ENCODE measurements at places on chromosomes 3 and 15.
A peak's percentile ranks its signal among the peaks of the same experiment; 100 is the strongest.

GRCh38 chr15:73142802-73143762 lies 90.8 kb downstream of the NEO1 start:
- no peak for DNase-seq

DNA sequence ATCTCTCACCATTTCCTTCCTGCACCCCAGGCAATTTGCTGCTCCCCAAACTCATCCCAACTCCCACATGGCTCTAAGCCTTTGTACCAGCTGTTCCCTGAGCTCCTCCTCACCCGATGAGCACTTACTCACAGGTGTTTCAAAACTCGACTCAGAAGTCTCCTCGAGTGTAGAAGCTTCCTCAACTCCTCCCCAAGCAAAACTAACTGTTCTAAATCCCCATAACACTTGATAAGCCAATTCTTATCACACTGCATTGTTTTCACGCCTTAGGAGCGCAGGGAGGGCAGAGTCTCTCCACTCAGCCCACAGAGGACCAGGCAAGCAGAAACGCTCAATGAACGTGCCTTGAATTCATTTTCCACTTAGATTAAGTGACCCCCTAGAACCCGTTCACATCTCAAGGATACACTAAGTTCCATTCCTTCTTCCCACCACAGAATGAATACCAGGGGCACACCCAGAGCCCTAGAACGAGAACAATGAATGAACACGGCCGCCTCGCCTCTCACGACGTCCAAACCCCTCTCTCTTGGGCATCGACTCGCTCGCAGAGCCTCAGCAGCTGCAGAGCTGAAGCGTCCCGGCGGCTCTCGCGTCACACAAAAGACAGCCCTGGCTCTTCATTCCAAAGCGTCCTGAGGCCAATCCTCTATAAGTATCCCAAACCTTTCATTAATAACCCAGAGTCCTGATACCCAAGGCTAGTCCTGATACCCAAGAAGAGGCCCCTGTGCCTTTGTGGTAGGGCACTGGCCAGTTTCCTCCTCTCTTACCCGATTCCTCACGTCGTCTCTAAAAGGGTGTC lies 1.1 kb downstream of the RAF1 start:
- DNase-seq = peak; percentile 50

GRCh38 chr15:31339558-31339895 lies 12.9 kb downstream of the KLF13 start:
- no peak for DNase-seq

DNA sequence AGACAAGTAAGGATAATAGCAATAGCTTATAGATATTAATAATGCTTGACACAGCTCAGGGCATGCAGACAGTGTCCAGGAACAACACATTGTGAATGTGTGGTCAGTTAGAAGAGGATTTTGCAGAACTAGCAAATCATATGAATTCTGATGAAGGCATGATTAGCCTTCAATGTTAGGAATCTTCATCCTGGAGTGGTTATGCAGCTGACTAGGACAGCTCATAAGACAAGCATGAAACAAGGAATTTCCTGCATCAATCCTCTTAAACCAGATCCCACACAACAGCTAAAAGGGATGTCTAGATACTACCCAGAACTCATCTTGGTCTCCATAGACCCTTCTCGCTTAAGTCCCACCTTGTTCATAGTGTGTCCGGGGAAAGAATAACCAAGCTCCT lies 499.0 kb upstream of the ATP11B start:
- DNase-seq = no peak

DNA sequence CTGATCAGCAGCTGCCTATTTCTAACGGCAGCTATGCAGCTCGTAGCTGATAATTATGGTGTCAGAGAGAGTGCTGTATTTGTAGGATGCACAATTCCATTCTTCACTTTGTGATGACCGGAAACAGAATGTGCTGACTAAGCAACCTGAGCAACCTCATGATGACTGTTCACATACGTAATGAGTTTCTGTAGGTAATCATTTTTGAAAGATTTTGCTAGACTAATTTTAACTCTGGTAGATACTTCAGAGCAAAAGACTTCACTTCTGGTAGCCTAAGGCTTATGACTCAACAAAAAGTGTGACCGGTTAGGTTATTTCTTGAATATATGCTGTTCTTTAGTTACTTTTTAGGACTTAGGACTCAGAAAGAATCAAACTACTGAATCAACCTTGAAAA lies 567.7 kb downstream of the NAALADL2 start:
- no peak for DNase-seq

DNA sequence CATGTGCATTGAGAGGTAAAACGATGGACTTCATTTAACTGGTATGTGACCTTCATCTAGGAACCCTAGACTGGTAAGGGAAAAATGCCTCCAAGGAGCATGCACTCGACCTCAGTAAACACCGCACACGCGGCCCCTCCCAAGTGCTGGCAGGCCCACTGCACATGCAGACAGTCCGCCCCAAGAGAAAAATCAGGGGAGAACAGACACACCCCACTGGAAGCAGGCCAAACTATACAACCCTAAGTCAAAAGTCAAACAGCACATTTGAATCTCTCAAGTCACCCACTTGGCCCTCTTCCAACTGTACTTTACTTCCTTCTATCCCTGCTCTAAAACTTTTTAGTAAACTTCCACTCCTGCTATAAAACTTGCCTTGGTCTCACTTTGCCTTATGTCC lies 250.1 kb upstream of the HES1 start:
- no peak for DNase-seq

DNA sequence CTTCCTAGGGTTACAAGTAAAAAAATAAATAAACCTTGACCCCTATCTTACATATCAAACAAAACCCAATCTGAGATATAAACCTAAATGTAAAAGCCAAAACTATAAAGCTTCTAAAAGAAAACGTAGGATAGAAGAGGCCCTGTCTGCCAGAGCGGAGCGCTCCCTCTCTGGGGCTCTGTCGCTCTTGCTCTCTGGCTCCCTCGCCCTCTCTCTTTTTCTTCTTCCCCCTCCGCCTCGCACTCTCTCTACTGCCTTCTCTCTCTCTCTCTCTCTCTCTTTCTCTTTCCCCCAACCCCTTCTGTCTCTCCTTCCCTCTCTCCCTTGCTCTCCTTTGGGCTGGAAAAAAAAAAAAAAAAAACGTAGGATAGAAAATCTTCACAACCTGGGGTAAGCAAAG lies 21.6 kb downstream of the RYK start:
- DNase-seq = no peak

DNA sequence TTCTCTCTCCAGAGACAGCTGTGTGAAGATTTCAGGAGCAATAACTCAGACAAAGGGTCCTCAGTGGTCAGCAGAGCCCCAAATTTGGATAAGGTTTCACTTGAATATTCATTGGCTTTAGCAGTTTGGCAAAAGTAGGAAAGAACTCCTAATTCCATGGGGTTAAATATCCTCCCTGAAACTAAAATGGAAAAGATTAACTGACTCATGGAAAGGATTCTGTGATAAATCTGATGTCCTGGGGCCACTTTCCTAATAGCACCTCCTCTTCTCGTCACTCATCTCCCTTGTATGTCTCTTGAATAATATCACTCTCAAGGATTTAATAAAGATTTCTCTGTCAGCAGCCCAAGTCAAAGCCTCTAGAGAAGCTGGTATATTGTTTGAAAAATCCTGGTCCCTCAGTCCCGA lies 33.3 kb upstream of the TBC1D23 start:
- DNase-seq = no peak

DNA sequence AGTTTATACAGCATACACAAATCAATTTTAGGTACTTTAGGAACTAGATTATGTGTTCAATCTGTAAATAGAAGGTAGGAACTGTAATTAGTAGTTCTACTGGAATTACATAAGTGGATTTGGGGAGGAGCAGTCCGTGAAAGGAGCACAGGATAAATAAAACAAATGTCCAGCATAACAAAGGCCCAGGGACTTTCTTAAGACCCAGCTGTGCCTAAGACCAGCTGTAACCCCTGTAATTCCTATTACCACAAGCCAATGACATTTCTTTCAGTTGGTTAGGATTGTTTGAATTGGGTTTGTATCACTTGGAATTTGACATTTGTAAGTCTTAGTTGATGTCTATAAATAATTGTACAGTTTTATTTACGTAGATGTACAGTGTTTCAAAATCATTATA lies 4.8 kb upstream of the ZBTB20 start:
- DNase-seq = no peak

GRCh38 chr3:190579514-190580137 lies 65.7 kb downstream of the IL1RAP start:
- DNase-seq = no peak

- no peak for DNase-seq
Observed at GRCh38 chr3:127077505-127078064, 94.7 kb downstream of the PLXNA1 start.

DNA sequence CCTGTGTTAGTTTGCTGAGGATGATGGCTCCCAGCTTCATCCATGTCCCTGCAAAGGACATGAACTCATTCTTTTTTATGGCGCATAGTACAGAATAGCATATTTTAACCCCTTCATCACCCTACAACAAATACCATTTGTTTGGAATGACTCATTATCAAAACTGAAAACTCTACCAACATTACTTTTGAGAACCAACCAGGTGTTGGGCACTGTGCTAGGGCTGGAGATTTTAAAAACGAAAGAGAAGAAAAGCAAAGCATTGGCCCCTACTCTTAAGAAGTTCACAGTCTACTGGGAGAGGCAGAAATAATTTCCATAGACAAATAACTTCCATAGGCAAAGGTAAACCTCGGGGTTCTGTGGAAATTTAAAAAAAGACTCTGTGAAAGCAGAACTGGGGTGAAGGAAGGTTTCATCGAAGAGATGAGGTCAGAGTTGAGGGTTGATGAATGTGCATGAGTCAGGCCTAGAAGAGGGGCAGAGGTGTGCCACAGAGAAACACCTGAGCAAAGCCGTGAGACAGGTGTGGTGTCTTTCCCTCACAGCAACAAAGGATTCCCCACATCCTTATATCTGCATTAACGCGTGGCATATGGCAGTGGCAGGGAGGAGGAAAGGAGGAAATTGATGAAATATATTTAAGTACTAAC lies 51.0 kb downstream of the MCF2L2 start:
- DNase-seq = no peak

- peak; percentile 15 for DNase-seq
Observed at GRCh38 chr3:45567730-45568172, 26.8 kb upstream of the LIMD1 start.

- DNase-seq = peak; percentile 14
Observed at GRCh38 chr3:143897576-143898295, 49.5 kb upstream of the SLC9A9 start.

- no peak for DNase-seq
Observed at GRCh38 chr3:45870099-45870498, 16.2 kb upstream of the CCR9 start.

DNA sequence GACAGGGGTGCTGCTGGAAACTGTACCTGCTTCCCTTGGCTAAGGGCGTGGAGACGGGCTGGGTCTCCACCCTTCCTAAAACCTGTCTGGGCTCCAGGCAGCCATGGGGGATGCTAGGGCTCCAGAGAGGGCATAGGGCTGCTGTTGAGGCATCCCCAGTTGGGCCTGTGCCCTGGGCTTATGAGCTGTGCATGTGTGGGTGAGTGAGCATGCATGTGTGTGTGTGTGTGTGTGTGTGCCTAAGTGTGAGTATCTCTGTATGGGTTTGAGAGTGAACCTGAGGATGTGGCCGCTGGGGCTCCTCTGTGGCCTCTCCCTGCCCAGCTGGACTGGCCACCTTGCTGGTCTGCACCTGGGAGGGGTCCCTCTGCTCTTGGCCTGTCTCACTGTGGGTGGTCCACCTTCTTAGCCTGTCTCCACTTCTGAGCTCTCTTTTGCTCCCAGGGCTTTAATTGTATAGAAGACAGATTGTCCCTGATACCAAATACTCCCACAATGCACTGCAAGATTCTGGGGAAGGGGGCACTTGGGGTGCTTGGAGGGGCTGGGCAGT lies 11.9 kb upstream of the TMEM115 start:
- no peak for DNase-seq

GRCh38 chr3:16253601-16254000 lies 11.1 kb downstream of the DPH3 start:
- peak; percentile 23 for DNase-seq

GRCh38 chr15:98889930-98890695 lies 117.5 kb downstream of the PGPEP1L start:
- DNase-seq = no peak

- peak; percentile 59 for DNase-seq
Observed at GRCh38 chr3:108406661-108407206, 103.7 kb downstream of the MYH15 start.

DNA sequence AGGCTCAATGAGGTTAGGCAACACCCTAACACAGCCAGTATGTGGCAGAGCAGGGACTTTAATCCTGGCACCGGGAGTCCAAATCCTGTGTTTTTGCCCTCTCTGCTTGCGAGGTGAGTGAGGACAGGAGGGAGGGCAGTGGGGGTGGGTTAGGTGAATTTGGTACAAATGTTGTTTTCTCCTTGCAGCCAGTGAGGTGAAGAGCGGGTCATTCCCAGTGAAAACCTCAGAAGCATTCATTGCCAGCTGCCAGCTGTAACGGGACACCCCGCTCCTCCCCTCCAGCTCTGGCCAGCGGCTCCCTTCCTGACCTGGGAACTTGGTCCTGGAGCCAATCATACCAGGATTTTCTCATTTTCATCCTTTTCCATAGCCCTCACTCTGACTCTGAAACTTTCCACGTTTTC lies 45.7 kb upstream of the RAB6B start:
- peak; percentile 21 for DNase-seq

- no peak for DNase-seq
Observed at GRCh38 chr3:17442332-17443049, 299.9 kb downstream of the TBC1D5 start.

DNA sequence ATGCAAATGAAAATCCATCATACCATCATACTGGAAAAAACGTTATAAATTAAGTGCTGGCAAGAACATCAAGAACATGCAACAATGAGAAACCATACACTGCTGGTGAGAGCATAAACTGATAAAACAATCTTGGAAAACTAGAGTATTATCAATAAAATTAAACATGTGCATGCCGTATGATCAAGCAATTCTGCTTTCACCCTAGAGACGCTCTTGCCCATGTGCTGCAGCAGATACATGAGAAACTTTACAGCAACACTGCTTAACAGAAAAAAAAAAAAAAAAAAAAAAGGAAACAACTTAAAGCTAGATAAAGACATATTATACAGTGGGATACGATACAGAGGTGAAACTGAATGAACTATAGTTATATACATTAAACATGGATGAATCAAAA lies 21.8 kb downstream of the SPG11 start:
- DNase-seq = no peak

DNA sequence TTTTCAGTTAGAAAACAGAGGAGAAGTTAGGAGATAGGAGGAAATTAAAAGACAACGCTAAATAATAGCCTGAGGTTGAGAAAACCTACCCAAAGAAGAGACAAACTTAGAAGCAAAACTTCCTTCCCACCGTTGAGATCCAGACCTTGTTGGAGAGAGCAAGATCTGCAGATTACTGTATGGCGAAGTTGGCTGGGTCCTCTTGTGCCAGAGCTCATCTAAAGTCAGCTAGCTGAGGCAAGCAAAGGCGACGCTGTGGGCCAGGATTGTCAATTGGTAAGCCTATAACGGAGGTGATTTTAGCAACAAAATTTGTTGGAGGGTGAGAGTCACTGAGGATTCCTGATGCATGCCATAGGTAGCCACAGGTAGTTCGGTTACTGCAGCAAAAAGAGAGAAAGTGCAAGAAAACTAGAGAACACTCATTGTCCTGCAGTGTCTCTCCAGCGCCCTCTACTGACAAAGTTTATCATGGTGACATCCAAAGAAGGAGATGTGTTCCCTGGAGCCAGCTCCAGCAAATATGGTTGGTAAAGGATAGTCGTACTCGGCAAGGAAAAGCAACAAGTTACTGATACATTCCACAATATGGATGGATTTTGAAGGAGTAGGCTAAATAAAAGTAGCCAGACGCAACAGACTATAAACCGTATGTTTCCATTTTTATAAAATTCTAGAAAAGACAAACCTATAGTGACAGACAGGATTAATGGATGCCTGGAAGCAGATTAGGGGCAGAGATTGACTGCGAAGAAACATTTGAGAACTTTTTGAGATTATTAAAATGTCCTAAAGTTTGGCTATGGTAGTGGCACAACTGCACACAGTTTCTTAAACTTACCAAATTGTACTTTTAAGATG lies 9.8 kb upstream of the OR5K4 start:
- peak; percentile 56 for DNase-seq

Measured in midbrain (tissue), 1 donor.